ENCODE measurements at places on chromosomes 16 and 17.

DNA sequence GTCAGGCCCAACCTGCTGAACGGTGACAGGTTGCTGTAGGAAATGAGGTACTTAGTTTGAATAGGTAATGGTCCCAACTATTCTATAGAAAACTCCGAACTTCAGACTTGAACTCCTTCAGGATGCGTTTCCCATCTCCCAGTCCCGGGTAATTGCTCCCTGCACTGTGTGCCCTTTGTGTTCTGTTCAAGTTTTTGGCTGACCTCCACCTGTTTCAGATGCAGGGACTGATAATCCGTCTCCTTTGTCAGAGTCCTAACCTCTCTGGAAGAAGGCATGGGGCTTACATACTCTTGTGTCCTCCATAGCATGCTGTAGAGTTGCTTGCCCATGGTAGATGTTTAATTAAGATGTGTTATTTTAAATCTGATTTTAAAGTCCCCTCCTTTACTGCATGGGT lies 350.5 kb downstream of the UTP18 start:
- DNase-seq = no peak

- DNase-seq = no peak
Observed at GRCh38 chr17:70172923-70173322, 3.6 kb downstream of the KCNJ2 start.

- no peak for DNase-seq
Observed at GRCh38 chr16:3121851-3122467, 9.6 kb downstream of the ZNF205 start.

GRCh38 chr17:35088881-35089585 lies 25.5 kb upstream of the RFFL start:
- peak; percentile 89 for DNase-seq

GRCh38 chr17:4233668-4234258 lies 30.0 kb downstream of the ANKFY1 start:
- DNase-seq = no peak

DNA sequence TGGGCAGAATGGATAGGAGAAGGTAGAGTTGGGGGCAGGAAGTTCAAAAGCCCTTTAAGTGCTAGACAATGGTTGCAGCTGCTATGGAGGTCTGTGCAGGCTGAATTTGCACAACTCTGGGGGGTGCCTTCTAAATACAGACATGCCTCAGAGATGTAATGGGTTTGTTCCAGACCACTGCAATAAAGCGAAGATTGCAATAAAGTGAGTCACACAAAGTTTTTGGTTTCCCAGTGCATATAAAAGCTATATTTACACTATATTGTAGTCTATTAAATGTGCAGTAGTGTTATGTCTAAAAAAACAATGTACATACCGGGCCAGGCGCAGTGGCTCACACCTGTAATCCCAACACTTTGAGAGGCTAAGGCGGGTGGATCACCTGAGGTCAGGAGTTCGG lies 60.5 kb upstream of the MYOCD start:
- no peak for DNase-seq

DNA sequence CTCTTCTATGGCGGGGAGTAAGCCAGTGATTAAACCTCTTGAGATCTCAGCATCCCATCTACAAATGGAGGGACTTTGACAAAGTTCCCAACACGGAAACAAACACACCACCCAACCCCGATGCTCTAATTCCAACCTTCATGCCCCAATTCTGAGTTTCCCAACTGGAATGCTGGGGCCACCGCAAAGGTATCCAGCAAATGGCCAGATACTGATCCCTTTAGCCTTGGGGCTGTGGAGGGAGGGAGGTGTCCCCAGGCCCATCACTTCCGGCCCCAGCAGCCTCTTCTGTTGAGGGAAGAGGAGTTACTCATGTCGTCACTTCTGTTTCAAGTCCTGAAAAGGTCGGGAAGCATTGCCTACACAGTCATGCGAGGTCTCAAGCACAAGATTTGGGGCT lies 154.8 kb upstream of the RPH3AL start:
- DNase-seq = no peak

GRCh38 chr17:3962217-3962964 lies 1.8 kb downstream of the ATP2A3 start:
- no peak for DNase-seq

DNA sequence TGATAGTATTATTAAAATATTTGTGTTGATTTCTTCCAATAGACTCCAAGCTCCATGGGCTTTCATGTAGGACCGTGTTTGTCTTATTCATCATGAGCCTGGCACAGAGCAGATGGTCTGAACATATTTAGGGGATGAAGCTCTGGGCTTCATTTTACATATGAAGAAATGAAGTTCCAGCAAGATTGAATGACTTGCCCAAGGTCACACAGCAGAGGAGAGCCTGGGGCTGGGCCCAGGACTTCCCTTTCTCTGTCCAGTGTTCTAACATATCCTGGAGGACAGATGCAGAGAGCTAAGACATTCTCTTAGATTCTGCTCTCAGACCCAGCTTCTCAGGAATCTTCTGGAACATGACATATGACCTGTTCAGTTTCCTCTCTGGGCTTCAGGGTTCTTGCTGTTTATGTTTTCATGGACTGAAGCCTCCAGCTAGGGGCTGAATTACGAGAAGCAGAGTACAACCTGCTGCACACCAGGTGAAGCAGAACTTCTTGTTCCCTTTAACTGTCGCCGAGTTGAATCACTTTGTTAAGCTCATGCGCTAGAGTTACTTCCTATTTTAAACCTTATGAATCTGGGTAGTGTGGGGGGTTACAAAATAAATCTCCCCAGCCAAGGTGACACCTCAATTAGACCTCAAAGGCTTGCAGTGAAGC lies 53.6 kb downstream of the GPRC5B start:
- no peak for DNase-seq

DNA sequence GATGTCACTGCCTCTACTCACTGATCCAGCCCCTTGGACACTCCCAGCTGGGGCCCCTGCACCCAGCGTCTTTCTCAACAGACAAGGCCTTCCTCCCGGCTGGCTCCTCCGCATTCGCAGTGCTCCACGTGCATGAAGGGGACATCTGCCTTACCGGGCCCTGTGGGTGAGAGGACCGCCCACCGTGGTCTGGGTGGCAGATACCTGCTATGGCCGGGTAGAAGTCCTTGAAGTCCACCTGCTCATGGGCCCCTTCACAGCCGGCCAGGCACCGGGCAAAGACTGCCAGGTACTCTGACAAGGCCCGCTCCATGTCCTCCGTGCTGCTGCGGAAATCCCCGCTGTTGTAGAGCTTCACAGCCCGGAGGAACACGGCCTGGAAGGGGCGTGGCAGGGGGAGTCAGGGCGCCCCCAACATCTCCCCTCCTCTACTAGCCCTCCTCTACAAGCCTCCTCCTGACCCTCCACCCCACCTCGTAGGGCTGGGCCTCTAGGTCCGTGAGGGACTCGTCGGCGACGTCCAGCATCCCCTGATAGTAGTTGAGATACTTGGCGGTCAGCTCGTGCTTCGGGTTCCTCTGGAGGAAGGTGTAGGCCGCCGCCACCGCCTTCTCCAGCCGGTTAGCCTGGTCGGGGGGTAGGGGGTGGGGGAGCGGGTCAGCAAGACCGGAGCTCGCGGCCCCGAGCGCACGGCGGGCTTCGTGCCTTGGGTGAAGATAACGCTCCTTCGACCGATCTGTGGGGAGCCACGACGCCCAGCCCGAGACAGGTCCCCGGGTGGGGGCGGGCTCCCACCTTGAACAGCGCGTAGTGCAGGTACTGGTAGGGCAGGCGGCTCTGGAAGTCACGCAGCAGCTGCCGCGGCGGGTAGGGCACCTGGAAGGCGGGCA lies 845 bp downstream of the P3H4 start:
- peak; percentile 22 for DNase-seq

GRCh38 chr16:58336332-58337089 lies 41.7 kb upstream of the PRSS54 start:
- peak; percentile 91 for DNase-seq

DNA sequence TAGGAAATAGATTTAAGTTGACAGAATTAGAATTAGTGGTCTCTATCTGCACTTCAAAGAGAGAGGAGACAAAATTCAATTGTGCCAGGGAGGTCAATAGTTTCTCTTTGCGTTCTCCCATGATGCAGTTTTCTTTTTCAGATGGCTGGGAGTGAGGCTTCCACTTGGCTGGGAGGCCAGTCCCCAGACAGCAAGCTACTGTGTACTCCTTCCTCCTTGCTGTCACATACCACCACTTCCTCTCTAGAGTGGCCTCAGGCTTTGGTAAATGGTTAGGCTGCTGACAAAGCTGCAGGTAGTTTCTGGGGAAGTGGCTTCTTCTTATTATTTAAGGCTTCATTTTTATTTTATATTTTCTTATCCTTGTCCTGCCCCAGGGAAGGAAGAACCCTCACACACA lies 106.2 kb upstream of the HS3ST4 start:
- DNase-seq = no peak

- no peak for DNase-seq
Observed at GRCh38 chr17:17225901-17226300, 11.1 kb downstream of the FLCN start.

GRCh38 chr17:78234261-78234865 lies 2.9 kb downstream of the TMEM235 start:
- no peak for DNase-seq

DNA sequence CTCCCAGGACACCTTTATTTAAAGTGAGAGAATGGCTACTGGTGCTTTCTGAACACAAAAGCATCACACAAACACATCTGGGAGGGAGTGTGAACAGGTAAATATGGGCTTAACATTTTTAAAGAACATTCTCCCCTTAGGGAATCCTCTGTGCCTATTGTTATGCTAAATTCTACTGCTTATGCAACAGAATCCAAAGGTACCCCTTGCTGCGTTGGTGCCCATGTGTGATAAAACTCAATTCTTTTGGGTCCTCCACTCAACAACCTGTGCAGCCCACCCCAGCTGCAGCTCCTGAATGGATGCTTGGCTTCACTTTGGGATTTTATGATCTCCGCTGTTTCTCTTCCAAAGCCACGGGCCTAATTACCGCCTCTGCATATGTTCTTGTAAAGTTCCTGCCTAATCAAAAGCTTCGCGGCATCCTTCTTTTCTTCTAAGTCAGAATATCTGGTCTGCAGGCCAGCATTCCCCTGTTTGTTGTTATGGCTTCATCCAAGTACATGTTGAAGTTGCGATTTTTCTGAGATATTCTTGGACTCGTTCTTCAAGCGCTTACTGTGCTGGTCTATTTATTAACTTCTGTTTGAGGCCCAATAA lies 23.9 kb downstream of the RHBDL3 start:
- no peak for DNase-seq

DNA sequence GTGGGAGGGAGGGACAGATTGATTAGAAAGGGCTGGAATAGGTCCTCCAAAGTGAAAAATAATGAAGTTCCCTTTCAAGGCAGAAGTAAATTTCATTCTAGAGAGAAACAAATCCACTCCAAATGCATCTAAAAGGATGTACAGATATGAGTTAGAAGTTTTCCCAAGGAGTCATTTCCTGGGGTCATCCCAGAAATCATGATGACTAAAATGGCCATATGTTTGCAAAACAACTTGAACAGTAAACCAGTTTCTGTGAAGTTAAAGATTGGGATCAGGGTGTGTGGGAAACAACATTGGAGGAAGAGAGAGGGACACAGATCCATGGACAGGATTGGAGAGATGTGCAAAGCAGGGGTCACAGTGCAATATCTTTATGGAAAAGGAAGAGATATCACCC lies 32.5 kb upstream of the ARHGAP44 start:
- no peak for DNase-seq

DNA sequence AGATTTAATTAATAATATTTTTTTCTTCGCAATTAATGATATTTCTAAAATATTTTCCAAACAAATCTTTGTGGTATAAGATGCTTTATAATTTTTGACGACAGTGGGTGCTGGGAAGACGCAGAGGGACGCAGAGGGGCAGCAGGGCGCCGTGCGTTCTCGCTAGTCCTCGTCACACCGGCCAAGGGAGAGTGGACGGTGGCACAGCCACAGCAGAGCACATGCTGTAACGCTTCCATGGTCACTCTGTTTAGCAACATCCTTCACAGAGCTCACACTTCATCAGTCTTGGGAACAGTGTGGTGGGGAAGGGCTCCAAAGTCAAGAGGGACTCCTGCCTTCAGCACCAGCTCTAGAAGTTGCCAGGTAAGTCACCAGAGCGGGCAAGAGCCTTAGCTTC lies 60.4 kb downstream of the NDEL1 start:
- no peak for DNase-seq

DNA sequence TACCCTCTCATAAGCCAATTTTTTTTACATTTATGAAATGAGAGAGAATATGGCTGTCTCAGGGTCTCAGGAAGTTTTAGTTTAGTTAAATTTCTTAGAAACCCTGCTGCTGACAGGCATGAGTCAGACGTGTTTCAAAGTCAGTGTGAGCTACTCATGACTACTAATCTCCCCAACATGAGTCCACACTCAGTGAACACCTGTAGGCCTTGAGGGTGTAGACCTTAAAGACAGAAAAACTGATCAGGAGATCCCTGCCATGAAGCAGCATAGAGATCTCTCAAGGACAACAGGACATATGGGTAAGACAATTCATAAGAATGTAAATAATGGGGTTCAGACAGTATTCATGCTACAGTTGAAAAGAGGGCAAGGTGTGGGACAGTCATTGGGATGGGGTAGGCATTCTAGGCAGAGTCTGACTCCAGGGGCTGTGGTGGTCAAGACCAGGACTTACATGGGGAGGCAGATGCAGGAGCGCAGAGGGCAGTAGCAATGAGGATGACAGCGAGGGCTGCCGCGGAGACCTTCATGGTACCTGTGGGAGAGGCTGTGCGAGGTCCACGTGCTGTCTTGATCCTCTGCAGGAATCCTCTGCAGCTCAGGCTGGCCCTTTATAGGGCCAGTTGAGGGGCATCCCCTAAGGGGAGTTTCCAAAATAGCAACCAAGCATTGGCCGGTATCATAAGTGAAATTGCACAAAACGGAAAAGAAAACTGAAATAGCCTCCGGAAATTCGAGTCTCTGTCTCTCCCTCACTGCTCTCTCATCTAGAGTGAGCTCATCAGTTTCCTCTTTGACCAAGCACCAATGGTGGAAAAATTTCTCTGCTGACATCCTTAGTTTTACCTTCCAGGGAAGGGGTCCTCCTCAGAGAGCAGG lies at the start of gene CCL5:
CCL5 (minus strand) TSS at position 588 of the 882 bp plus-strand sequence.
- DNase-seq = no peak

DNA sequence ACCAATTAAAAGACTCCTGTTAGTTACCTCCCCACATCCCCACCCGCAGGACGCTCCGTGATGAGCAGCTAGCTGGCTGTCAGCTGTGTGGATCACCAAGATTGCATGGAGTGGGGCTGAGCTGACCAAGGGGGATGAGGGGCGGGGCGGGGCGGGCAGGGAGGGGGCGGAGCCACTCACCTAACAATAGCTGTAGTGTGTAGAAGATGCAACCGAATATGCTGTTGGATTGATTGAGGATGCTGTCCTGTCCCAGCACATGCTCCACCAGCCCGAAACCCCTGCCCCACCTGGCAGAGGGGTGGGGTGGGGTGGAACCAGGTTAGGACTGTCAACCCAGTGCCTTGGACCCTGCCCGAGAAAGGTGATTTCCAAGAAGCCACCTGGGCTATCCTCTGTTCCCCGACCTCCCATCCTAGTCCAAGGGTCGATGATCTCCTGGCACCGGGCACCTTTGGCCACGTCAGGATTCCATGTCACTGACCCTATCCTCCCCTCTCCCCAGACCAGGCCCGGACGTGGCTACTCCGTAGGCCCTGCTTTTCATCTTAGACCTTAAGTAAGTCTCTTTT lies 1.4 kb downstream of the VKORC1 start:
- DNase-seq = no peak
